ENCODE measurements at places on chromosomes 2 and 18.

DNA sequence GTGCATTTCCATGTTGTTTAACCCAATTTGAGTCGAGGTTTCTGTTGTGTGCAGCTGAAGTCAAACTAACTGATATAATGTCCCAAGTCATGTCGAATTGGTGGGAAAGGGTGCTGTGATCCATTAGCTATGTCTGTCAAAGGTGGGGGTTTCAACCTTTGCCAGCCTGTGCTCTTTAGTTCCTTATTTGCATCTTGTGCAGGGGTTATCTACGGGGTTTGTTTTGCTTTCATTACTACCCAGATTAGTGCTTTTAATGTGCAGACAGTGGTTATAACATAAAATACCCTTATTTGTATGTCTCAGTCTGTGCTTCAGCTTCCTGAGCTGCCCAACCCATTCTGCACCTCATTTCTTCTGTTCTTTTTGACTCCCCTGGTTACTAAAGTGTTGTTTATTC is 271.9 kb upstream of the CXCR4 start:
- no peak for DNase-seq

GRCh38 chr2:79041032-79041448 is 15.5 kb downstream of the REG3G start:
- DNase-seq, result no peak

DNA sequence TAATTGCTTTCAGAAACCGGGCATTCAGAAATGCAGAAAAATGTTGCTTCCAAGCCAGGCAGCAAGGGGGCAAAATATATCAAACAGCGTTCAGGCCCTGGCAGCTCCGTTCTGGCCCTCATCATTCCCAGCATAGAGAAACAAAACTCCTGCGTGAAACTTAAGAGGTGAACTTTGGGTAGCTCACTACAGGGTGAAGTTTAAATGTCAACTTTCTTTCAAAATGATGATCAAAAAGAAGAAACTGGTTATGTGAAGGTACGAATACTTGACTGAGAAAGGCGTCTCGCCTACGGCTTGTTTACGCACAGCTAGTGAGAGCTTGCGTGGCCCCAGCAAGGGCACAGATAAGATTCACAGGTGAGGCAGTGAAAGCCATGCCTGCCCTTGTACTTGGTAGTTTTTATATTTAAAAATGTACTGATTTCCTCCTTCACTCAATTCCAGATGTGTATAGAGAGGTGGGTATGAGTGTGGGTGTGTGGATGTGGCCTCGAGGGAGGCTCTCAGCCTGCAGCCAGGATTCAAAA is 127.5 kb downstream of the NFATC1 start:
- DNase-seq, result no peak

GRCh38 chr2:220887271-220887870 is 684.7 kb downstream of the EPHA4 start:
- no peak for DNase-seq
